ENCODE measurements at places on chromosomes 7 and 10. TPM values are rescaled to one million over a fixed set of nuclear protein-coding genes. Genes with fewer than 3 reads are reported as not detected.

- no peak for DNase-seq
Measured at GRCh38 chr7:55554038-55554437, 18.3 kb downstream of the VOPP1 start.

DNA sequence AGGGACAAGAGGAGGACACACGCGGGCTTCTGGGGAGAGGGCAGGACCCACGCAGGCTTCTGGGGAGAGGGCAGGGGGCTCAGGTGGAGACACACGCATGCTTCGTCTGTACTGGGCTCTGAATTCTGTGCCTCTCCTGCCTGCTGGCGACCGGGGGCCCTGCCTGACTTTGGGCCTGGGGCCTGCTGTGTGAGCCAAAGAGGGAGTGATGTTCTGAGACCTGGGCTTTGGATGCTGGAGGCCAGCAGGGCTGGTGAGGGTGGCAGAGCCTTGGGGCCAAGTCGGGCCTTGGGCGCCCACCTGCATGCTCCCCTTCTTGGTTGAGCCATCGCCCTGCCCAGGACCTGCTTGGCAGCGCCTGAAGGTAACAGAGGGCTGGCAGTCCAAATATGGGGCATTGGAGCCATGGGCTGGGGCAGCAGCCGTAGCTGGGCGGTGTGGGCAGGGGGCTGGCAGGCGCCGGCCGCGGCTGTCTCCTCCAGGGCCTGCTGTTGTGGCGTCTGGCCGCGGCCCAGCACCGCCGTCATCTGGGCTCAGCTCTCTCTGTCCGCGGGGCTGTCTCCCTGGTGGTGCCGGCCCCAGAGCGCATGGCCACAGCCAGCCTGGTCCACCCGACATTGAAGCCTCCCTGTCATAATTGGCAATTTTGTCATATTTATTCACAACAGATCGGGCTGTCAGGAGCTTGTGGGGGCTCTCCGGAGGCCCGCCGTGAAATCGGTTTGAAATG is 78.9 kb downstream of the UNCX start:
- DNase-seq, result no peak

- DNase-seq, result no peak
Measured at GRCh38 chr10:49294731-49295130, 4.2 kb upstream of the C10orf71 start.

DNA sequence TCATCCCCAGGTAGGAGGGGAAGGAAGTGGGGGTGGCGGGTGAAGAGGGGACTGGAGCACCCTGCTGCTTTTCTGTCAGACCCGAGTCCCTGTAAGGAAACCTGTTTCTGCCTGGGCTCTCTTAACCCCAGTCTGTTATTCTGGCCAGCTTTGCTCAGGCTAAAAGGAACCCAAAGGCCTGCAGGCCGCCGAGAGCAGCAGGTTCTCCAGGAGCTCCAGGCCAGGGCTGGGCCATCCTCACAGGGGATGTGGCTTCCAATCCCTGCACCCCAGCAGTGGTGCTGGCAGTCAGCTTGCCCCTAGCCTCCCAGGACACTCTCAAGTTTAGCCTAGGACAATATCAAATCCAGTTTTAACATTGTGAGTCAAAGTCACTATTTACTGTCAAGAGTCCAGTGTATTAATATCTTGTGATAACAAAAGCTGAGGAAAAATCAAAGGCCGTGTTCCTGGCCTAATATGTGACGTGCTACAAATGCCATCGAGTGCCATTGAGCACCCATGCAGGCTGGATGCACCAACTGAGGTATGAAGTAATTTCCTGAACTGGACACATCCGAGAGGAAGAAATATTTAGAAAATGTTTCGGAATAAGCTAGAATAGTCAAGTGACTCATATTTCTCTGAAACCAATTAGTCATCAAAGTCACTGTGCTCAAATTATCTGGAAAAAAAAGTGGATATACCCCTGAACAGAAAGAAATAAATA is 7.0 kb downstream of the PKD1L1 start:
- no peak for DNase-seq

- peak; percentile 80 for DNase-seq
Measured at GRCh38 chr7:127588697-127589482, 679 bp downstream of the ARF5 start.

GRCh38 chr7:50564171-50564570 is 1.0 kb downstream of the DDC start:
- no peak for DNase-seq

DNA sequence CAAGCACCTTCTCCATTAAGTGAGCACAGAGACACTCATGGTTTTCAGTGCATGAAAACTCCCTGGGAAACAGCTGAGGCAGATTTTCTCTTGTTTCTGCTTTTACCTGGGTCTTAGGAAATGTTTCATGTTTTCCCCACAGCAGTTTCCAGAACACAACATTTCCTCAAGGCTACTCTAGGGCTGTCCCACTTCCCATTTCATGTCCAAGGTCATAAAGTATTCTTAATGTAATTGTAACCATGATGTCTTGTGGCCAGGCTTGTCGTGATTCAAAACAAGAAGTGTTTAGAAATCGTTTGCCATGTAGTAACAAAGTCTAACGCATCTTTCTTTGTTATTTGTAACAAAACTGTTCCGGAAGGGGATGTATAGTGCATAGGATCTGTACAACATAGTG is 83.8 kb upstream of the NRP1 start:
- DNase-seq, result no peak

DNA sequence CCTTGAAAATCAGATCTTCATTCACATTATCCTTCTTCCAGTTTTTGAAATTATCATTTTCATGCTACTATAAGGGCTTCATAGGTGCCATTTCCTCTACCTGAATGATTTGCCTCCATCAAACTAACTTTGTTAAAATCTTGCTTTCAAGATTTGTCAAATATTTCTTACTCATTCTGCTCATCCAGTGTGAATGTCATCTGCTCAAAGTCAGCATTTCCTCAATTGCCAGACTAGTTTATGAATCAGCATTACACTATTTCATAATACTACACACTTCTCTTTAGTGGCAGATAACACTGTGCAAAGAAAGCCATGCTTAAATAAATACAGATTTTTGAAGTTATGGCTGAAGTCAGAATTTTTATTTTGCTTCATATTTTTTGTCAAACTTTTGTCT is 21.3 kb upstream of the LIPF start:
- no peak for DNase-seq

DNA sequence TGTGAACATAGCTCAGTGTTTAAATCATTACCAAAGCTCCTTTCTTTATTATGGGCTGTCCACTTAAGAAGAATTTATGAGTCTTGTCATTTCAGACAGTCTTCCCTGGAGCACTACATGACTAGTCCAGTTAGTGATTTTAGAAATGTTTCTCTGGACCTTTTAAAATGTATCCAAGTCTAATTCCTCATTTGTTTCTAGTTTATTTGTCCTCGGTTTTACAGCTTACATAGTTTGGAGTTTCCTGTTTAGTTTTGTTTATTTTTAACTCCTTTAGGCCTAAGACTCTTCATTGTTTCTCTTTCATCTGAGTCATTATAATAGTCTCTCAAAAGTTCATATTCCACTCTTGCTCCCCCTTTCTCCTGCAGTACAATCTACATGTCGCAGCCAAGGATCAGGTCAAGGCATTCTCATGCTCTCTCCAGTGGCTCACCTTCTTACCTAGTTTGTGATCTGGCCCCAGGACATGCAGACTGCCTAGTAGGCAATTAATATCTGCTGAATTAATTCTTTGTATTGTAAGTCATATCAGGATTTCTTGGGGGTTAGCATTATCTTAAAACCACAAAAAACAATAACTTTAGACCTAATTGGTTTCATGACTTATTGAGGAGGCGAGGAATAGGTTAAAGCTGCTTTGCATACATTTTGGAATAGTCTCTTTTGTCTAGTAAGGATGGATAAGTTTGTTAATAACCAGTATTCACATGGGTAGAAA is 93.8 kb downstream of the MAPK8 start:
- no peak for DNase-seq

GRCh38 chr7:99844328-99844727 is 16.5 kb downstream of the CYP3A43 start:
- DNase-seq, result no peak

- peak; percentile 95 for DNase-seq
Measured at GRCh38 chr10:132452651-132453469, 55.9 kb downstream of the PWWP2B start.

DNA sequence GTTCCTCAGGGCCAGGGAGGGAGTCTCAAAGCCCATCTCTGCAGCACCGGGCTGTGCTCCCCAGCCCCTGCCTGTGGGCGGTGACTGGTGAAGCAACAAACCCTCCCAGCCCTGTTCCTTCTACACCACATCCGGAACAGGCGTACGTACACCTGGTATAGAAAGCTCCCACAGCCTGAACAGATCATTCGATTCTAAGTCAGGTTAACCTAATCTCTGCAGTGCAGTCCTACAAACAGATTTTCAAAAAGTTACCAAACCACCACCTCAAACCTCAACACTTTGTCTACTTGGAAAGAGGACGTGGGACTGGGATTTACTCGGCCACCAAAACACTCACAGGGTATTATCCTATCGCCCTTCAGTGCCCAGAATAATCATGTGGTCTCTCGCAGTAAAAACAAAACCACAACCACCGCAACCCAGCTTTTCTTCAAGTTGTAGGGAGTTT is 238.4 kb downstream of the DIP2C start:
- DNase-seq, result no peak

DNA sequence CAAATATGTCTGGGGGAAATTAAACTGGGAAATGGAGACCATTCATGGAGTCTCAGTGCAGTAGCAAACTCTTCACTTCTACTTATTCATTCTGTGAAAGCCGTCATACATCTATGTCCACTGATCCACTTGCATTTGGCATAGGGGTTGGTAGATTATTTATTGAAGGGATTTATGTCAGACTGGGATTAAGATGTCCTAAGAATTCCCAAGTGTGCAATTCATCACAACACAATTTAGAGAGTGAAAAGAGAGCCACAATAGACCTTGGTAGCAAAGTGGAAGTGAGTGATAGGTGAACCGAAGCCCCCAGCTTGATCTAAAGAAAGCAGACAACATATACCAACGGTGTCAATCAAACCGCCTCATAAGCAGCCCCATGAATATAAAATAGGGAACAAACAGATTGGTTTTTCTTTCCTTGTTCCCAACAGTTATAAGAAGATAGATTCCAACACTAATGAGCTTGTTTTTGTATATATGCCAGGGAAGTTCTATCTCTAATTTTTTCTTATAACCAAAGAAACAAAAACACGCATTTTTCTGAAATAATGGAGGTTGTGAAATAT is 234.3 kb downstream of the CACNA2D1 start:
- no peak for DNase-seq

Gene OR2A1
- total RNA-seq, result not detected

Gene LRGUK
- 0.49 TPM for total RNA-seq

Gene IL6
- total RNA-seq, result 6.5 TPM

Gene ELN
- 231 TPM for total RNA-seq

Gene PAPOLB
- total RNA-seq, result 0.38 TPM

Gene PODXL
- total RNA-seq, result 99.9 TPM

Gene HTRA1
- total RNA-seq, result 83.8 TPM

Gene HTR7
- 0.64 TPM for total RNA-seq

Gene GPC2
- 0.49 TPM for total RNA-seq
